ENCODE measurements at places on chromosomes 13 and 19.
A peak's percentile ranks its signal among the peaks of the same experiment; 100 is the strongest.

DNA sequence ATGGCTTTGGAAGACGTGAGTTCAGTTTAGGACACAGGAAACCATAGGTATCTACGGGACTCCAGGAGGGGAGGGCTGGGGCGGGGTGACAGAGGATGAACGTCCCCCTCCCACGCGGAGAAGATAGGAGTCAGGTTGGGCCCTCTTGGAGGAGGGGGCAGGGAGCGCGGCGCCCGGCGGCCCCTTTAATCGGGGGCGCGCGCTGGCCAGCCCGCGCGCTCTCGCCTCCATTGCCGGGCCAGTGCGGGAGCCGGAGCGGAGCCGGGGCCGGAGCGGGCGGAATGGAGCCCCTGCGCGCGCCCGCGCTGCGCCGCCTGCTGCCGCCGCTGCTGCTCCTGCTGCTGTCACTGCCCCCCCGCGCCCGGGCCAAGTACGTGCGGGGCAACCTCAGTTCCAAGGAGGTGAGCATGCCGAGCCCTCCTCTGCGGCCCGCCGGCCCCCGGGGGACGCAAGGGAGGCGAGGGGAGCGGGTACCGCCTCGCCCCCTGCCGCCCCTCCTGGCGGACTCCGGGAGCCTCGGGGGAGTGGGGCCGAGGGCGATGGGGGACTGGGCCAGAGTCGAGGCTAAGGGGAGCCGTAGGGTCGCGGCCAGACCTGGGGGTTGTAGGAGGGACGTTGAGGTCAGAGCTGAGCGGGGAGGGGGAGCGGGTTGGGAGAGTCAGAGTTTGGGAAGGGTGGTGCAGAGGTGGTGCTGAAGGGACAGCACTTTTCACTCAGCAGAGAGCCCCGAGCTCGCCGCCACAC, at the start of gene TMEM145:
Gene TMEM145 (plus strand): TSS at position 214 of the 744 bp plus-strand sequence. CDS start 68 bp downstream, at position 282.
- DNase-seq, result peak; percentile 48

DNA sequence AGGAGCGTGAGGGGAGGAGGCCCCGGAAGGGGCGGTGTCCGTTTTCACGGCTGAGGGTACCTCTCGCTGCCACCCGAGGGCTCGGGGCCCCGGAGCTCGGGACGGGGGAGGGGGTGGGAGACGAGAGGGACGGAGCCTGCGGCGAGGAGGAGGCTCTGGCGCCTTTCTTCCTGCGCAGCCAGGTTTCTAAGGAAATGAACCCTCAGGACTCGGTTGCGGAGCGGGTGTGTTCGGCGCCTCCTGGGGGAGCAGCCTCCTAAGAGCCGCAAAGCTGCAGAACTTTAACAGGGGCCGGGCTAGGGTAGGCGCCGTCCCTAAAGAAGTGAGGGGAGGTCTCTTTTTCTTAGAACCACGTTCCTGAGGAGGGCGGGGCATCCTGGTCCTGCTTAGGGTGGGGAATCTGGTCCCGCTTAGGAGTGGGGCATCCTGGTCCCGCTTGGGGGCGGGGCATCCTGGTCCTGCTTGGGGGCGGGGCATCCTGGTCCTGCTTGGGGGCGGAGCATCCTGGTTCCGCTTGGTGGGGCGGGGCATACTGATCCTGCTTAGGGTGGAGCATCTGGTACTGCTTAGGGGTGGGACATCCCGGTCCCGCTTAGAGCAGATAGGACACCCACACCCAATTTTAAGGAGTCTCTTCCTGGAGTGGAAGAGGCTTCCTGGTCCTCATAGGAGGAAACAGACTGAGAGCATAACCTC, 6.2 kb downstream of the SYT5 start:
- peak; percentile 37 for DNase-seq

DNA sequence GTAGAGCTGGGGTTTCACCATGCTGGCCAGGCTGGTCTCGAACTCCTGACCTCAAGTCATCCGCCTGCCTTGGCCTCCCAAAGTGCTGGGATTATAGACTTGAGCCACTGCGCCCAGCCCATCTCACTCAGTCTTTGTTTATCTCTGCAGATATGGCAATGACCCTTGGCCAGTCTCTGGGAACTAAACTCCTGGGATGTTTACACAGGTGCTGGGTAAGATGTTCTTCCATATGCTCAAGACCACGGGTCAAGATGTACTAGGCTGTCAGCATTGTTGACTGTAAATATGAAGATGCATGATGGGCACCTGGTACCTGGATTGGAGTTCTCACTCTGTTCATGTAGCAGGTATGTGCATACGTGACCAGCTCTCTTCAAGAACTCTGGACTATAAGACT, 35.8 kb downstream of the ZNF473 start:
- no peak for DNase-seq

DNA sequence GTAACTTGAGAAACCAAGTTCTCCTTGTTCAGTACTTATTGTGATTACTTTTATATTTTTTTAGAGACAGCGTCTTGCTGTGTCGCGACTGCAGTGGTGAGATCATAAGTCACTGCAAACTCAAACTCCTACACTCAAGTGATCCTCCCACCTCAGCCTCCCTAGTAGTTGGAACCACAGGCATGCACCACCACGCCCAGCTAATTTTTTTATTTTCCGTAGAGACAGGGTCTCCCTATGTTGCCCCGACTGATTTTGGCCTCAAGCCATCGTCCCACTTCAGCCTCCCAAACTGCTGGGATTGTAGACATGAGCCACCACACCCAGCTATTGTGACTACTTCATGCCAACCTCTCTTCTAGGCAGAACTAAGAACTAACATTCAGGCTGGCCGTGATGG, 8.3 kb downstream of the C19orf53 start:
- no peak for DNase-seq

DNA sequence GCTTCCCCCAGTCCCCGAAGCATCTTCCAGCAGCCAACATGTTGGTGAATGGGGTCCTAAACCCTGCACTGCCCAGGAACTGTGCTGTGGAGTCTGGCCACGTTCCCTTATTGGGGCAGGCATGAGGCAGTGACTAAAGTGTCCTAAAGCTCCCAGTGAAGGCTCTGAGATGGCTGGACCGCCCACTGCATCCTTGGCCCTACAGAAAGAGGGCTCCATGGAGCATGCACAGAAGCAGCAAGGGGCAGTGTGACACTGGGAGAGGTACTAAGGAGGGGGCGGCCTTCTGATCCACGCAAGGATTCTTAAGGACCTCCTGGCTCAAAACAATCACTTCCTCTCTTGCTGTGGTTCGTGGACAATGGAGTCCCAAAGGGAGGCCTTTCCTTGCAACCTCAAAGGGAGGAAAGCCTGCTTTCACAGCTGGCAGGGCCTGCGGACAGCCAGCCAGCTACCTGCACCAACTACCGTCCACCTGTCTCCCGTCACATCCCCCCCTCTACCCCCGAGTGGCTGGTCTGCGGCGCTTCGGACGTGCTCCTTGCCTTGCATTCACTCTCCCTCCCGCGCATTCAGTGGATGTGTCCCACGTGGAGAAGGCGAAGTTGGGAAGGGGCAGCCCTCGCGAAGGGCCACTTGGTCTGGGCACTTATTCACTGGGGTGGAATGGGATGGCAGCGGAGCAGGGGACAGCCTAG, 63.9 kb upstream of the STARD13 start:
- DNase-seq, result no peak

DNA sequence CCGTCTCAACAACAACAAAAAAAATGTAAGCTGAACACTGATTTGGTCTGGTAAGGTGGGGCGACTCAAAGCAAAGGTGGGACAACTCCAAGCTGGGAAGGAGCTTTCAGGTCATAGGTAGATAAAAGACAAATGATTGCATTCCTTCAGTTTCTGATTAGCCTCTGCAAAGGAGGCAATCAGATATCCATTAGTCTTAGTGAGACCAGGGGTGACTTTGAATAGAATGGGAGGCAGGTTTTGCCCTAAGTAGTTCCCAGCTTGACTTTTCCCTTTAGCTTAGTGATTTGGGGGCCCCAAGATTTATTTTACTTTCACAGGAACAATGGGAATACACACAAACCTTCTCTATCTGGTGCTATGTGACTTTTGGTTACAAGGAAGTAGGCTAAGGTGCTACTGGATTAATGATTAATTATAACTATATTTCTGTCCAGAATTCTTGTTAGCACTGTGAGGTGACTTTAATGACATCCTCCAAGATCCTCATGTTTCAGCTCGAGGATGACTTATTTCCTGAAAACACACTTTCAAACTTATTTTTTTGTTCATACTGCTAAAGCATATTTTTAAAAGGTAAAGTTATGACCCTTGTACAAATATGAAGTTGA, 10.6 kb upstream of the MTRF1 start:
- DNase-seq, result no peak

DNA sequence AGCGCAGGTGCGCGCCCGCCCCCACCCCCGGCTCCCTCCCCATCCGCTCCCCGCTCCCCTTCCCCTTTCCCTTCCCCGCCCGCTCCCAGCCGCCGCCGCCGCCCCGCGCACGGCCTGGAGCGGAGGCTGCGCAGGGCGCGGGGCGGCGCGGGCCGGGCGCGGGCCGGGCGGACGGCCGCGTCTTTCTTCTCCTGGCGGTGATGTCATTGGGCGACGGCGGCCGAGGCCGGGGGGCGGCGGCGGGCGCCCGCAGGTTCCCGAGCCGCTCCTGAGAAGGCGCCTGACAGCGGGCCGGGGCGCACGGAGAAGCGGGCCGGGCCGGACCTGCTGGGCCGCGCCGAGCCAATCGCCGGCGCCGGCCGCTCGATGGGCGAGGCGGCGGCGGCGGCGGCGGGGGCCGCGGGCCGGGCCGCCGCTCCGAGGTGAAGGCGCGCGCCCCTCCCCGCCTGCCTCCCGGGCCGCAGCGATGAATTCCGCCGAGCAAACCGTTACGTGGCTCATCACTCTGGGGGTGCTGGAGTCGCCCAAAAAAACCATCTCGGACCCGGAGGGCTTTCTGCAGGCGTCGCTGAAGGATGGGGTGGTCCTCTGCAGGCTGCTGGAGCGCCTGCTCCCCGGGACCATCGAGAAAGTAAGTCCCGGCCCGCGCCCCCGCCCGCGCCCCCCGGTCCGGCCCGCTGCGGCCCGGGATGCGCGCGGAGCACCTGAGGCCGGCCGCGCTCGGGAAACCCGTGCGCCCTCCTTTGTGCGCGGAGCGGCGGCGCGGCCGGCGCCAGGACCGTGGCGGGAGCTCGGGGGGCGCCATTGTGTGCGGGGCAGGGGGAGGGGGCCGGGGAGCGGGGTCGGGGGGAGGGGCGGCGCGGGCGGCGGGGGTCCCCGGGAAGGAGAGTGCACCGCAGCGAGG, at the start of gene ARHGEF7:
Gene ARHGEF7 (plus strand): TSS at position 250 of the 904 bp plus-strand sequence. CDS start 217 bp downstream, at position 467.
- peak; percentile 28 for DNase-seq

DNA sequence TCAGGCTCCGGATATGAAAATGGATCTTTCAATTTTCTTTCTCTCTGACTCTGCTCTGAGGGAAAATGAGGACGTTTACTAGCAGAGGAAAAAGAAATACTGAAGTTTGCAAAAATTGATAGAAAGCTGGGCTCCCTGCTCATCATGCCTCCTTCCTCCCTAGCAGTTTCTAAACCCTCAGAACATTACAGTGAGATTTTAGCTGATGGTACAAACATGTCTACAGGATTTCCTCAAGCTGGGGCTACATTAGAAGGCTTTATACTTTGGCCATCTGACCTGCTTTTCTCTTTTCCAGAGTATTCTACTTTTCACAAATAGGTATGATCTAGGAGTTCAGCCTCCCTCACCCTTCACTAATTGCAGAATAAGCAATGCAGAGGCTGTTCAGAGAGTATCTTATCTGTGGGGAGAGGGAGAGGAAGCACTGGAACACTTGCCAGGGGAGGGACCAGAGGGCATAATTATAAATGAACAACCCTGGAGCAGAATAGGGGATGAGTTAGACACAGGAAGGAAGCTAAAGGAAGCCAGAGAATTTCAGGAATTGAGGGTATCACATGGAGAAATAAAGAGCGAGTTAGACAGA, 30.0 kb downstream of the CEACAM1 start:
- no peak for DNase-seq

DNA sequence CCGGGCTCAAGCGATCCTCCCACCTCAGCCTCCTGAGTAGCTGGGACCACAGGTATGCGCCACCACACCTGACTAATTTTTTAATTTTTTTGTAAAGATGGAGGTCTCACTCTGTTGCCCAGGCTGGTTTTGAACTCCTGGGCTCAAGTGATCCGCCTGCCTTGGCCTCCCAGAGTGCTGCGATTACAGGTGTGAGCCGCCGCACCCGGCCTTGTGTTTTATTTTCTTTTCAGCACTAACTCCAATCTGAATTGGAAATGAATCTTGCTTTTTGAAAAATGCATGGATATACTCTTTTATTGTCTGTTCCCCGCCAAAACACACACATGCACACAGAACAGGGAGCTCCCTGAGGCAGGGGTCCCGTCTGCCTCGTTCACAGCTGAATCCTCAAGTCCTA, 1.3 kb upstream of the ISOC2 start:
- no peak for DNase-seq

DNA sequence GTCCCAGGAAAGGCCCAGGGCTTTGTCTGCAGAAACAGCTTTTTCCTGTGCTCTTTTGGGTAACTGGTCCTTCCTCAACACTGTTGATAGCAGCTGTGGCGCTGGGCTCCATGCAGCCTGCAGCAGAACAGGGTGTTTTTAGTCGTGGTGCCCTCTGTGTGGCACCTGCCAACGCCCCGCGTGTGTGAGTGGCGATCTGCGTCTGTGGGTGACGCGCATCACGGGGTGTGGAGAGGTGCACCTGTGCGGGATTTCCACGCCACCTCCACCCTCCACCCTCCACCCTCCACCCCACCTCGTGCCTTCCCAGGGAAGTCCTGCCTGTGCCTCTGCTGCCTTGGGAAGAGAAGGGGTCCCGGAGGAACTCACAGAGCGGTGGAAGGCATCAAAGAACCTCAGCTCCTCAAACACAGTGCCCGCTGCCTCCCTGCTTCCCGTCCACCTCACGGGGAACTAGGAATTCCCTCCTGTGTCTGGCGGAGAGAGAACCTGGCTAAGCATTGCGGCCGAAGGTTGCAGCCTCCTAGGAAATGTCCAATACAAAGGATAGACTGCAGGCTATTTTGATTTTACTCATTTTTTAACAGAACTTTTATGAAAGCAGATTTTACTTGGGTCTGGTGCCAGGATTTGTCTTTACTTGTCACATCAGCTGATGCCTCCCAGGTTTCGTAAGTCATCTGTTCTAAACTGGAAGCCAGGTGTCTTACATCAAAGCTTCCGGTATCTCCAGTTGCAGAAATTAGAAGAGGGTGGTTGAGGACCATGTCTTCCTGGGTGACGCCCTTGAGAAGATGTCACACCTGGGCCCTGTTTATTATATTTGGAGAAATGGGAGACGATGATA, 84.0 kb downstream of the ATP11A start:
- no peak for DNase-seq

- no peak for DNase-seq
These were observed 83.3 kb upstream of the OLFM4 start for GRCh38 chr13:52945348-52945747.

- DNase-seq, result no peak
These were observed 6.1 kb downstream of the NAPSA start for GRCh38 chr19:50359328-50359818.

GRCh38 chr19:30556230-30556711, 184.1 kb downstream of the ZNF536 start:
- no peak for DNase-seq

DNA sequence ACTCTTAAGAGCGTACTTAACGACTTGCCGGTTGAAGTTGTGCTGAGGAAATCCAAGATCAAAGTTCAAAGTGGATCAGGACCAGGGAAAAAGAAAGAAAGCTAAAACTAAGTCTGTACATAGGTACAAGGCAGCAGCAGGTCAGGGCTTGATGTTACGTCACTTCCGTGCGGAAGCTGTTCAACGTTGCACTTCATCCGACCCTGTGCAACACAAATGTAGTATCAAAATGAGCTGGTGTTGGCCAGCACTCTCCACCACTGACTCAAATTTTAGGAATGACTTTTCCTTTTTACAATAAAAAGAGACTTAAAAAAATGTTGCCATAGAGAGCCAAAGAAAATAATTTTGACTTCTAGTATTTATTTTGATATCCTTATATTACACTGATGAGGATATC, 1315.4 kb downstream of the EFNB2 start:
- no peak for DNase-seq

GRCh38 chr19:55831846-55832245, at the start of gene NLRP11:
NLRP11 (minus strand) TSS chr19:55831999; CDS start chr19:55818174, 13,825 bp downstream.
- no peak for DNase-seq

GRCh38 chr19:3723883-3724282, 15.7 kb downstream of the TJP3 start:
- DNase-seq, result no peak

Data from activated T-cell treated with anti-CD3 and anti-CD28 coated beads, Interleukin-2, amount 50 U/mL, for 1 hour (primary cell).